ENCODE measurements at places on chromosomes 6 and 20.

DNA sequence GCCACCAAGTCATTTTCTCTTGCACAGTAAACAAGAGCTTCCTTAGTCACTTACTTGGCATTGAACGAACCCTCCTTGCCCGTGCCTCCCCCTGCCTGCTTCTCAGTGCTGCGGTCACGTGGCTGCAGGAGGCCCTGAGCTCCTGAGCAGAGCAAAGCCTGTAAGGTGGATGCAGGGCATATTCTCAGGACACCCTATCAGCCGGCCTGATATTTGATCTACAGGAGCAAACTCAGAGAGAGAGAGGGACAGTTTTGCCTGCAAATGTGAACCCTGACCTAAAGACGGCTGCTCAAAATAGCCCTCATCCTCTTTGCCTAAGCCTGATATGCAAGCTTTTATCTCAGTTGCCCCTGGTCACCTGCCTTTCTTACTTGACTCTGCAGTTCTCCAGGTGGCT lies 93.0 kb upstream of the POPDC3 start:
- H3K4me1 ChIP-seq: peaks cover 14% of the 10 kb centered on the region
- H3K27ac ChIP-seq: peak overlapping the region; percentile 35
- no peaks in the 10 kb centered on the region for H3K27me3 ChIP-seq
- H3K36me3 ChIP-seq: peaks cover 21% of the 10 kb centered on the region

DNA sequence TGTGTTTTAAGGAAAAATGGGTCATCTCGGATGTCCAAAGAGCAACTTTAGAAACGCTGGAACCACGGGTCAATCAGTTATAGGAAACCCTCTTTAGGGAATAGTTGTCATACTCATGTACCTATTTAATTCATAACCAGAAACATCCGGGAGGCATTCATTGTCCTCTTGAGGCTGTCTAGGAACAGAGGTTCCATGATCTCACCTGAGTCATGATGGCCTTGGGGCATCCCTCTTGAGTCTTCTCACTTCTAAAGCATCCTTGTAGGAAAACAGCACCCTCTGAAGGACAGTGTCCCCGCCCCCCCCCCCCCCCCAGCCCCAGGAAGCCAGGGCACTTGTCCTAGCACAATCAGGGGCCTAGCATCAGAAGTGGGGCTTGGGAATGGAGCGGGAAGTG lies 46.3 kb upstream of the CDH4 start:
- no peak overlapping the region for H3K27ac ChIP-seq
- H3K4me3 ChIP-seq: no peak overlapping the region
- DNase-seq: no peak
- no peaks in the 10 kb centered on the region for H3K36me3 ChIP-seq
- H3K27me3 ChIP-seq: peaks cover 43% of the 10 kb centered on the region

GRCh38 chr6:100001915-100002388 lies 7.9 kb upstream of the MCHR2 start:
- DNase-seq: peak; percentile 33
- H3K4me3 ChIP-seq: no peak overlapping the region
- H3K4me1 ChIP-seq: no peaks in the 10 kb centered on the region
- H3K27me3 ChIP-seq: peaks cover 25% of the 10 kb centered on the region
- no peaks in the 10 kb centered on the region for H3K36me3 ChIP-seq

- H3K4me1 ChIP-seq: peaks cover 17% of the 10 kb centered on the region
- H3K27ac ChIP-seq: peak overlapping the region; percentile 57
- H3K36me3 ChIP-seq: no peaks in the 10 kb centered on the region
- no peak overlapping the region for H3K4me3 ChIP-seq
Observed at GRCh38 chr6:109239651-109240321, 142.5 kb downstream of the CD164 start.

GRCh38 chr6:98335594-98335993 lies 498.8 kb upstream of the POU3F2 start:
- H3K27ac ChIP-seq: no peak overlapping the region
- no peak overlapping the region for H3K4me3 ChIP-seq
- no peaks in the 10 kb centered on the region for H3K36me3 ChIP-seq
- DNase-seq: no peak
- no peaks in the 10 kb centered on the region for H3K4me1 ChIP-seq

- peak overlapping the region; percentile 18 for H3K4me3 ChIP-seq
- no peak for DNase-seq
- H3K4me1 ChIP-seq: peaks cover 57% of the 10 kb centered on the region
- peak overlapping the region; percentile 92 for H3K27ac ChIP-seq
- H3K36me3 ChIP-seq: peaks cover 31% of the 10 kb centered on the region
Observed at GRCh38 chr20:31679357-31680285, 41.9 kb downstream of the COX4I2 start.

GRCh38 chr6:1552296-1552761 lies 57.4 kb upstream of the FOXC1 start:
- no peak for DNase-seq
- no peak overlapping the region for H3K4me3 ChIP-seq
- peaks cover 2% of the 10 kb centered on the region for H3K27me3 ChIP-seq
- H3K27ac ChIP-seq: no peak overlapping the region

DNA sequence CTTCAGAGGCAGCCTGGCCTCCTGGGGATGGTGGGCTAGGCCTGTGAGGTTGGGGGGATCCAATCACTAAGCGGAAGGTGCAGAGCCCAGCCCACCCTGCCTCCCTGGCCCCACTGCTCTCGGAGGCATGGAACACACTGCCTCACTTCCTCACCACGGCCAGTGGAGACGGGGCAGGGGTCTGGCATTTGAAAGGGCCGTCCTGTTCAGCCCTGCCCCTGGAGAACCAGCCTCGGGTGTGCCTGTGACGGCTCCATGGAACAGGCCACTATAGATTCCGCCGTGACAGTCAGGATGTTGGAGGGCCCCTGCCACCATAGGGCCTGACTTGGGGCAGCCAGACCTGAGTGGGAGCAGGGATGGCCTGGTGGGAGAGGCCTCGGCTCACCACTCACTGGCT lies 110.2 kb downstream of the DACT2 start:
- H3K4me3 ChIP-seq: no peak overlapping the region
- H3K4me1 ChIP-seq: peaks cover 16% of the 10 kb centered on the region
- no peak overlapping the region for H3K27ac ChIP-seq
- peaks cover under 1% of the 10 kb centered on the region for H3K27me3 ChIP-seq
- H3K36me3 ChIP-seq: no peaks in the 10 kb centered on the region
- DNase-seq: no peak

- no peaks in the 10 kb centered on the region for H3K36me3 ChIP-seq
- H3K4me1 ChIP-seq: peaks cover 3% of the 10 kb centered on the region
- H3K27me3 ChIP-seq: peaks cover 7% of the 10 kb centered on the region
- no peak overlapping the region for H3K4me3 ChIP-seq
- H3K27ac ChIP-seq: no peak overlapping the region
Observed at GRCh38 chr6:56314683-56315523, 67.5 kb upstream of the COL21A1 start.

GRCh38 chr20:20480689-20481088 lies 112.8 kb downstream of the INSM1 start:
- H3K27ac ChIP-seq: no peak overlapping the region
- H3K36me3 ChIP-seq: peaks cover 17% of the 10 kb centered on the region
- H3K27me3 ChIP-seq: no peaks in the 10 kb centered on the region
- H3K4me3 ChIP-seq: no peak overlapping the region
- no peak for DNase-seq
- peaks cover 14% of the 10 kb centered on the region for H3K4me1 ChIP-seq

DNA sequence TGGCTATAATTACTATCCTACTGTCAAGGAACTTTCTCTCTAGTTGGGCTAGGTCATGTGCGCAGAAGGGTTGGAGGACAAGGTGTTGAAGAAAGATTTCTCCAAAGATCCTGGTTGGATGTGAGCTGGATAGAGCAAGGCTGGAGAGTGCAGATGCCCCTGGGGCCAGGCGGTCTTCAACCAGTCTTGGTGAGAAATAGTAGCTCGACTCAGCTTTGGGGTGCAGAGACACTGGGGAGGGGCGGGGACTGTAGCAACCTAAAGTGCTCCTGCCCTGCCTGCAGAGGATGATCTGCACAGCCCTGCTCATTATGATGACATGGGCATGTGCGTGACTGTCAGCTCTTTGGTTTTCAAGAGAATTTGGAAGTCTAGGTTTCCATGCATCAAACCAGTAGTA lies 35.9 kb downstream of the PHACTR3 start:
- H3K4me1 ChIP-seq: peaks cover 4% of the 10 kb centered on the region
- DNase-seq: no peak
- no peak overlapping the region for H3K27ac ChIP-seq
- no peak overlapping the region for H3K4me3 ChIP-seq

DNA sequence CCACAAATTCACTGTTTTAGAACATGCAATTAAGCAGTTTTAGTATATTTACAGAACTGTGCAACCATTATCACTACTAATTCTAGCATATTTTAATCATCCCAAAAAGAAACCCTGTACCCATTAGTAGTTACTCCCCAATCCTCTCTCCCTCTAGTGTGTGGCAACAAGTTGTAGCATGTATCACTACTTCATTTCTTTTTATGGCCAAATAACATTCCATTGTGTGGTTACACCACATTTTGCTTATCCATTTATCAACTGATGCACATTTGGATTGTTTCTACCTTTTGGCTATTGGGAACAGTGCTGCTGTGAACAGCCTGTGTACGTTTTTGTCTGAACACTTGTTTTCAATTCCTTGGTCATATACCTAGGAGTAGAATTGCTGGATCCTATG lies 31.5 kb upstream of the FKBP1A start:
- no peaks in the 10 kb centered on the region for H3K36me3 ChIP-seq
- DNase-seq: no peak
- H3K4me1 ChIP-seq: peaks cover 1% of the 10 kb centered on the region

DNA sequence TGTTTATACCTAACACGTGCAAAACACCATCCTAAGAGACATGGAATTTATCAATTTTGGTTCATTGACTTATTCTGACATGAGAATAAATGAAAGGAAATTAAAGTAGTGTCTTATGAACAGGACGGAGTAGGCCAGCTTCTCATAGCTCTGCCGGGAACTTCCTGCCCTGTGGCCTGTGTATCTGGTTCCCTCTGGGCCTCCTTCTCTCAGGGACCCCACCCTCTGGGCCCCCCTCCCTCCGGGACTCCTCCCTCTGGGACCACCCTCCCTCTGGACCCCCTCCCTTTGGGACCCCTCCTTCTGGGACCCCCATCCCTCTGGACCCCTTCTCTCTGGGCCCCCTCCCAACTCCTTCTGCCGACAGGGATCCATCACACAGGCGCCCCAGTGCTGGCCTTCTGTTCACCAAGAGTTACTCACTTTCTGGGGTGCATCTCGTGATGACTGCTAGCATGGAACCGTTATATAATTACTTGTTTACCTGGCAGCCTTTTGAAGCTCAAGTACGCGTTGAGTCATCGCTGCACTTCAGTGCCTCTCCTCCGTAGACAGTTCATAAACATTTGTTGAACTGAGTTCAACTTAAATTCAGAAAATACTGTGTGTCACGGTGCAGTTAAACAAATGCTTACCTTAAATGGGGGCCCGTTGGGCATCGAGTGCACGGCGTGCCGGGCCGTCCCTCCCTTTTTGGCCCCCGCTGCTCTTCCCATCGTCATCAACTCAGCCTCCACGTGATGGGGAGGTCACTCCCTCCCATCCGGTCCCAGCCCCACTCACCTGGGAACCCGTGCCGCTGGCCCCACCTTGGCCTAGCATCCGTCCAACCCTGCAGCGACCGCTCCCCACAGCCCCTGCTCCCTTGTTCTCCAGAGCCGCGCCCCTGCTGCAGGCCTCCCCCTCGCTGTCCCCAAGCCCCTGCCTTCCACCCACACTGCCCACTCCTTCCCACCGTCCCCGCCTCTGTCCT lies 8.1 kb downstream of the CCR6 start:
- peaks cover 4% of the 10 kb centered on the region for H3K4me1 ChIP-seq
- peaks cover 8% of the 10 kb centered on the region for H3K27me3 ChIP-seq
- H3K27ac ChIP-seq: no peak overlapping the region
- H3K4me3 ChIP-seq: no peak overlapping the region
- no peak for DNase-seq

- H3K4me1 ChIP-seq: no peaks in the 10 kb centered on the region
- H3K36me3 ChIP-seq: peaks cover 2% of the 10 kb centered on the region
- H3K4me3 ChIP-seq: no peak overlapping the region
Observed at GRCh38 chr6:141413196-141413595, 719.5 kb upstream of the GJE1 start.

- H3K4me1 ChIP-seq: no peaks in the 10 kb centered on the region
- no peak overlapping the region for H3K4me3 ChIP-seq
- DNase-seq: no peak
- peak overlapping the region; percentile 42 for H3K27ac ChIP-seq
Observed at GRCh38 chr6:144087789-144088426, 7.5 kb downstream of the SF3B5 start.

- H3K4me1 ChIP-seq: no peaks in the 10 kb centered on the region
- no peaks in the 10 kb centered on the region for H3K27me3 ChIP-seq
- no peaks in the 10 kb centered on the region for H3K36me3 ChIP-seq
- H3K4me3 ChIP-seq: no peak overlapping the region
Observed at GRCh38 chr6:42819803-42820511, 38.1 kb downstream of the BICRAL start.

DNA sequence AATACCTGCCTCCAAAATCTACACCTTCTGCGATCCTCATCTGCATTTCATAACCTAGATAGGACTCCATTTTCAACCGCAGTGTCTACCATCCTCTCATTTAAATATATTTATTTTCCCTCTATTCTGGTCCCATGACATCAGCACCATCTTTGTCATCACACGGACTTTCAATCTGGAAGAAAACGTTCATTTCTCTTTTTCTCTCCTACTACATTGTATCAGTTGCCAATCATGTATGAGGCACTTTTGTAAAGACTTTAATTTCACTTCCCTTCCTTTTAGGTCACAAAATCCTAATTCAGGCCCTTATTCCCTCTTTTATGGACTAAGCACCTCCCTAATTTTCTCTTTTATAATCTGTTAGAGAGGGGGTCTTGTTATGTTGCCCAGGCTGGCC lies 89.6 kb downstream of the PHACTR1 start:
- H3K36me3 ChIP-seq: no peaks in the 10 kb centered on the region
- H3K4me3 ChIP-seq: no peak overlapping the region
- H3K27ac ChIP-seq: peak overlapping the region; percentile 7
- no peak for DNase-seq
- H3K4me1 ChIP-seq: peaks cover 9% of the 10 kb centered on the region
- H3K27me3 ChIP-seq: peaks cover 11% of the 10 kb centered on the region

GRCh38 chr20:17833036-17833674 lies 133.4 kb downstream of the BANF2 start:
- no peaks in the 10 kb centered on the region for H3K4me1 ChIP-seq
- H3K27ac ChIP-seq: peak overlapping the region; percentile 41
- H3K4me3 ChIP-seq: no peak overlapping the region
- peaks cover 3% of the 10 kb centered on the region for H3K27me3 ChIP-seq
- no peak for DNase-seq

GRCh38 chr6:88388589-88388988 lies 222.4 kb upstream of the CNR1 start:
- no peaks in the 10 kb centered on the region for H3K36me3 ChIP-seq
- H3K4me1 ChIP-seq: no peaks in the 10 kb centered on the region
- H3K27ac ChIP-seq: no peak overlapping the region

DNA sequence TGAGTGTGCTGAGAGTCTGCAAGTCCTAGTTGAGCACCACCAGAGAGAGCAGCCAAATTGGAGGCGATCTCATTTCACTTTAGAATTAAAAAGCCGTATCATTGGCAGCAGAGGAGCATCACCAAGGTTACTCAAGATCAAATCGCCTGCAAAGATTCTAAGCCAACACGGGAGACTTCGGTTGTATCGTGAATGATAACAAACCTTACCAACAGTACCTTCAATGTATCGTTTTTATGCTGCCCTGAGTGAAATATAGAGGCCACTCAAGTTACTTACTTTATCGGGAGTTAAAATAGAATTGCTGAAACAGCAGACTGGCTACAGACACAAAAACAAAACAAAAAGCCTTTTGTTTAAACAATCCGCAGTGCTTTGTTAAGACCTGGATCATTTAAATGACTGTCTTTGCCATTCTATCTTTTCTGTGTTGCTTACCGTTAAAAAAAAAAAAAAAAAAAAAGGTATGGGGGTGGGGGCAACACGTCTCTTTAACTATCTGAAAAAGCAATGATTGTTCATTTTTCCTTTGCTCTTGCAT lies 14.2 kb downstream of the NHSL1 start:
- no peaks in the 10 kb centered on the region for H3K27me3 ChIP-seq
- no peak overlapping the region for H3K4me3 ChIP-seq
- H3K4me1 ChIP-seq: peaks cover 35% of the 10 kb centered on the region
- H3K36me3 ChIP-seq: peaks cover 27% of the 10 kb centered on the region
